ENCODE measurements at places on chromosomes 11 and 22.

GRCh38 chr22:39833610-39834009, 60.0 kb downstream of the ENTHD1 start:
- DNase-seq, result no peak
- H3K27ac ChIP-seq, result no peak overlapping the region
- no peak overlapping the region for H3K4me3 ChIP-seq
- H3K27me3 ChIP-seq, result peaks cover 16% of the 10 kb centered on the region

- H3K27me3 ChIP-seq, result peaks cover 50% of the 10 kb centered on the region
- DNase-seq, result no peak
- H3K4me3 ChIP-seq, result no peak overlapping the region
- no peaks in the 10 kb centered on the region for H3K36me3 ChIP-seq
- no peak overlapping the region for H3K27ac ChIP-seq
- H3K4me1 ChIP-seq, result peaks cover 7% of the 10 kb centered on the region
Observed at GRCh38 chr22:29032014-29032475, 29.6 kb downstream of the C22orf31 start.

DNA sequence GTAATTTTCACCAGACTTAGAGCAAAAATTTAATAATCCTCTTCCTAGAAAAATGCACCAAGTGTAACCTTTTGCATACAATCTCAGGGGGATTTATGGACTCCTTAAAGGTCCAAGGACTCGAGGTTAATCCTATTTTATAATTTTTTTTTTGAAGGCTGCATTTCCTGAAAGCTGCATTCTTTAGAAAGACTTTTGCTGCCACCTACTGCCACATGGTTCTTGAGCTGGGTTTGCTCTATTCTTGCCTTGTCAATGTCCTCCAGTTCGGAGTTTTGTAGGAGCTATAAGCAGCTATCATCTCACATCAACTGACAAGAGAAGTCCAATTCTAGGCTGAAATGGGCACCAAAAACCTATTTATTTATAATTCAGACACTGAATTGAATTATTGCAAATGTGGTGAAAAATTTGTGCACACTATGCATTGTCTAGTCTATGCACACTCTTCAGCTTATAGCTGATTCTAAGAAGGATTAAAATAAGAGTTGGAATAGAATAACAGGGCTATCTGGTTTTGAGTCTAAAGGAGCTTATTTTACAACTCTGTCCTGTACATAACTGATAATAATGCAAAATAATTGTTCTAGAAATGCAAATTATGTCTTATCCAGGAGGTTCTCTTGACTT, 31.3 kb downstream of the TRAF6 start:
- H3K27me3 ChIP-seq, result no peaks in the 10 kb centered on the region
- DNase-seq, result peak; percentile 51
- peaks cover 8% of the 10 kb centered on the region for H3K36me3 ChIP-seq

- H3K36me3 ChIP-seq, result no peaks in the 10 kb centered on the region
- H3K4me3 ChIP-seq, result no peak overlapping the region
- H3K27ac ChIP-seq, result no peak overlapping the region
- no peaks in the 10 kb centered on the region for H3K27me3 ChIP-seq
Observed at GRCh38 chr22:47062126-47062525, 299.7 kb downstream of the TBC1D22A start.

GRCh38 chr11:86551288-86552092, 120.9 kb downstream of the ME3 start:
- no peak overlapping the region for H3K4me3 ChIP-seq
- no peak for DNase-seq
- H3K36me3 ChIP-seq, result no peaks in the 10 kb centered on the region
- H3K4me1 ChIP-seq, result no peaks in the 10 kb centered on the region
- no peaks in the 10 kb centered on the region for H3K27me3 ChIP-seq

GRCh38 chr11:63991558-63991957, 5.3 kb downstream of the OTUB1 start:
- no peak overlapping the region for H3K4me3 ChIP-seq
- peaks cover 31% of the 10 kb centered on the region for H3K36me3 ChIP-seq
- no peaks in the 10 kb centered on the region for H3K27me3 ChIP-seq
- peaks cover 40% of the 10 kb centered on the region for H3K4me1 ChIP-seq
- H3K27ac ChIP-seq, result peak overlapping the region; percentile 4

DNA sequence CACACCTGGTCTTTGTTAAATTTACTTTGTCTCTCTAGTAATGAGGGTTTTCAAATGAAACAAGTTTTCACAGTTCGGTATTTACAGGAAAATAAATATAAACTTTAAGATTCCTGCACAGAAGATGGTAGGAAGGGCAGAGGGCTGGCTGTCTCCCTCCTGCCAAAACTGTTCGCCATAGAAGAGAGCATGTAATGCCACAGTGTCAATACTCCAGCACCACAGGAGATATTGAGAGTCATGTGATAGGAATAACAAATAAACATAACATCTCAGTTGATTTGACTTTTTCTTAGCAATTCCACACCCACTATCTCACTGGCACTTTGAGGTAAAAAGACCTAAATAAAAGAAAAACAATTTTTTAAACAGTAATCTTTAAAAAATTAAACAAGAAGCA, 100.9 kb downstream of the MRTFA start:
- DNase-seq, result no peak
- peaks cover 14% of the 10 kb centered on the region for H3K36me3 ChIP-seq
- peak overlapping the region; percentile 85 for H3K27ac ChIP-seq
- no peaks in the 10 kb centered on the region for H3K27me3 ChIP-seq
- no peak overlapping the region for H3K4me3 ChIP-seq
- peaks cover 50% of the 10 kb centered on the region for H3K4me1 ChIP-seq

- peaks cover 4% of the 10 kb centered on the region for H3K4me1 ChIP-seq
- no peak for DNase-seq
- H3K36me3 ChIP-seq, result no peaks in the 10 kb centered on the region
- H3K4me3 ChIP-seq, result no peak overlapping the region
Observed at GRCh38 chr11:63022441-63022840, 6.8 kb upstream of the SLC22A8 start.

- no peak overlapping the region for H3K27ac ChIP-seq
- H3K4me1 ChIP-seq, result no peaks in the 10 kb centered on the region
- no peaks in the 10 kb centered on the region for H3K27me3 ChIP-seq
- DNase-seq, result no peak
Observed at GRCh38 chr11:73233692-73234470, 15.8 kb downstream of the P2RY2 start.

DNA sequence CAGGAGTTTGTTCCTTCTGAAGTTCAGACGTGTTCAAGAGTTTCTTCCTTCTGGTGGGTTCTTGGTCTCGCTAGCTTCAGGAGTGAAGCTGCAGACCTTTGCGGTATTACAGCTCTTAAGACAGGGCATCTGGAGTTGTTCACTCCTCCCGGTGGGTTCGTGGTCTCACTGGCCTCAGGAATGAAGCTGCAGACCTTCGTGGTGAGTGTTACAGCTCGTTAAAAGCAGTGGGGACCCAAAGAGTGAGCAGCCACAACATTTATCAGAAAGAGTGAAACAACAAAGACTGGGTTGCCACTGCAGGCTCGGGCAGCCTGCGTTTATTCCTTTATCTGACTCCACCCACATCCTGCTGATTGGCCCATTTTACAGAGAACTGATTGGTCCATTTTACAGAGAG, 373.1 kb downstream of the ETS1 start:
- H3K36me3 ChIP-seq, result no peaks in the 10 kb centered on the region
- H3K4me3 ChIP-seq, result no peak overlapping the region
- no peaks in the 10 kb centered on the region for H3K27me3 ChIP-seq
- DNase-seq, result no peak

- H3K27me3 ChIP-seq, result no peaks in the 10 kb centered on the region
- peaks cover 21% of the 10 kb centered on the region for H3K36me3 ChIP-seq
- H3K27ac ChIP-seq, result peak overlapping the region; percentile 76
- DNase-seq, result no peak
- peak overlapping the region; percentile 93 for H3K4me3 ChIP-seq
Observed at GRCh38 chr22:40180403-40180802, 2.7 kb downstream of the TNRC6B start.

DNA sequence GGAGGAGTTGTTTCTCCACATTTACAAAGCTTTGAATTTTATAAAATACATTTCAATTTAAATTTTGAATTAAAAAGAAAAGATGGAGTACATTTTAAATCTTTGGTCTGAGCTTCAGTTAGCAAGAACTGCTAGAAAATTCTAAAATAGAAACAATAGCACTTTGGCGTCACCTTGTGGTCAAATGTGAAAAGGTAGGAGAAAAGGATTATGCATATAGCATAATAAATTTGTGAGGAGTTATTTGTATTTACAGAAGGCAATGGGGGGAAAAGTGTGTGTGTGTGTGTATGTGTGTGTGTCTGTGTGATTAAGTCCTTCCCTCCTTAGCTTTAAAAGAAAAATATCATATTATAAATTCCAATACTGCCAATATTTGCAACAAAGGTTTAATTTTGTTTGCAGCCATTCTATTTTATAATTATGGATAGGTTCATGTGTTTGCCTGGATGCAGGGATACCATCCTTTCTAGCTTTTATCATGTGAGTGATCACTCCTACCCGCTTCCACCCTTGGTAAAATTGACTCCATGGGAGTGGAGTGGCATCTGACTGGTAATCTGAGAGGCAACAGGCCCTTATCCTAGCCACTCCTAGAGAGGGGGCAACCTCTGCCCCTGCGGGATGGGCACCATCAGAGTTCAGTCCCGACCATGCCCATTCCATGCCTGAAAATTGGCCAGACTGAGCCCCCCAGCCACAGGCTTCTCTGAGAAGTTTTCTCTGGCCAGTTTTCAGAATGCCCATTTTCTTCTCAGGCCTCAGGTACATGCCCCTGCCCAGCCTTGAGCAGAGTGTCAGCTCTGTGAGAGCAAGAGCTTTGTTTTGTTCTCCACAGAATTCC, 13.6 kb upstream of the LGR4 start:
- DNase-seq, result peak; percentile 64
- H3K27ac ChIP-seq, result no peak overlapping the region
